Ovary (tissue), 10 donors: ENCODE measurements at places on chromosomes 2 and 18.

- no peak overlapping the region for H3K27ac ChIP-seq
- H3K36me3 ChIP-seq = no peaks in the 10 kb centered on the region
- H3K27me3 ChIP-seq = no peaks in the 10 kb centered on the region
- DNase-seq = no peak
- H3K4me1 ChIP-seq = no peaks in the 10 kb centered on the region
- no peak overlapping the region for H3K4me3 ChIP-seq
Measured at GRCh38 chr2:81304154-81304830, 999.7 kb upstream of the LRRTM1 start.

- H3K27ac ChIP-seq = no peak overlapping the region
- DNase-seq = no peak
- peaks cover 4% of the 10 kb centered on the region for H3K4me1 ChIP-seq
- no peak overlapping the region for H3K4me3 ChIP-seq
Measured at GRCh38 chr2:40101131-40101575, 322.1 kb upstream of the THUMPD2 start.

GRCh38 chr2:118168615-118169014 is 80.3 kb downstream of the INSIG2 start:
- H3K27me3 ChIP-seq = no peaks in the 10 kb centered on the region
- no peak overlapping the region for H3K27ac ChIP-seq
- H3K4me1 ChIP-seq = peaks cover 5% of the 10 kb centered on the region
- no peaks in the 10 kb centered on the region for H3K36me3 ChIP-seq
- DNase-seq = no peak
- H3K4me3 ChIP-seq = no peak overlapping the region

DNA sequence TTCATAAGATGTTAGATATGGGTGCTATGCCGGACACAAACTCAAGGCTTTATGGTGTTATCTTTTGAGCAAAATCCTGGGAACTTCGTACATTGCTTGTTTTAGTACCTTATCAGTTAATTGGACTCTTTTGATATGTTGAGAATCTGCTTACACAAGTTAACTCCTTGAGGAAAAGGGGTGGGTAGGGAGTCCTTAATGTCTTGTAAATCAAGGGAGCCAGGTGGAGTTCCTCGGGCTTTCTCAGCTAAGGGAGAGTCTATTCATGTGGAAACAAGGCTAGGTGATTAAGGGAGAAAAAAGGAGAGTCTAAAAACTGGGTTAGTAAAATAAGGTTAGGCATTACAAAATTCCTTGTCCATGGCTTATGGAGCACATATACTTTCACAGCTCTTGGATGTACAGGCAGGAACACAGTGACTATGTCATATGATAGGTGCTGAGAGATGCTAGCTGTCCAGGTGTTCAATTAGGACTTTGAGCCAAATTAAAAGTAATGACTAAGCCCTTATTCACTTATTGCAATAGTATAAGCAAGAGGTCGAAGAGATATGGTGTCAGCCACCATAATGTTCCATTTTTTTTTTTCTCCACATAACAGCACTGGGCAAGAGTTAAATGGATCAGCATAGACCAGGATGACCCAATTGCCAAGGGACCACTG is 59.5 kb upstream of the DYNAP start:
- DNase-seq = no peak
- H3K4me3 ChIP-seq = no peak overlapping the region
- no peaks in the 10 kb centered on the region for H3K4me1 ChIP-seq
- H3K27ac ChIP-seq = no peak overlapping the region

DNA sequence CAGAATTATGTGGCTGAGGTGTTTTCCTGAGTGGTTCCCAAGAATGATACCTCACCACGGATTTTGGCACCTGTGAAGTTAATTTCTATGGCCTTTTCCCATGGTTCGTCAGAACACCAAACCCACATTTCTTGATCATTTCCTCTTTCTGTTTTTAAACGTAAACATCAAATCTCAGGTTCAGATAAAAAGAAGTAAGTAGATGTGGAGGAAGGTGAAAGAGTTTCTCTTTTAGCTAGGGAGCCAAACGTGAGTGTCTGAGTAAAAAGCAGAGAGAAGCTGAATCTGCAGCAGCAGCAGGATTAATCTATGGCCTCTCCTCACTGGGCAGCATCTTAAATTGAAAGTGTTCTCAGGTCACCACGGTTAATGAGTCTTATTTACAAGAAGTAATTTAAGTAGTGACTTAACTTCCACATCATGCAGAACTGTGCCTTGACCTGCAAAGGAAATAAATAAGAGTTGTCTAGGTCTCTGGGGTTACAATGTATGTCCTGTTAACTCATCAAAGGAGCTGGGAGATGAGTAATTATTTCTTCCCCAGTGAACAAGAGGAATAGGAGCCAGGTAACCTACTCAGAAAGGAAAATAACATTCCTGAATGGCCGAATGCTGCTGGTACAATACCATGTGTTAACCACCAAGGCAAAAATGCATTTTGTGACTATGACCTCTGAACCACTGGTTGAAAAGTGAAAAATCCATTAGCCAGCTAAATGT is 139.6 kb upstream of the NETO1 start:
- no peak overlapping the region for H3K27ac ChIP-seq
- no peaks in the 10 kb centered on the region for H3K4me1 ChIP-seq
- H3K4me3 ChIP-seq = no peak overlapping the region
- no peaks in the 10 kb centered on the region for H3K27me3 ChIP-seq
- no peaks in the 10 kb centered on the region for H3K36me3 ChIP-seq

GRCh38 chr2:7801212-7801611 is 880.6 kb upstream of the ID2 start:
- no peaks in the 10 kb centered on the region for H3K36me3 ChIP-seq
- no peaks in the 10 kb centered on the region for H3K27me3 ChIP-seq
- DNase-seq = no peak
- no peak overlapping the region for H3K27ac ChIP-seq
- no peak overlapping the region for H3K4me3 ChIP-seq
- no peaks in the 10 kb centered on the region for H3K4me1 ChIP-seq

DNA sequence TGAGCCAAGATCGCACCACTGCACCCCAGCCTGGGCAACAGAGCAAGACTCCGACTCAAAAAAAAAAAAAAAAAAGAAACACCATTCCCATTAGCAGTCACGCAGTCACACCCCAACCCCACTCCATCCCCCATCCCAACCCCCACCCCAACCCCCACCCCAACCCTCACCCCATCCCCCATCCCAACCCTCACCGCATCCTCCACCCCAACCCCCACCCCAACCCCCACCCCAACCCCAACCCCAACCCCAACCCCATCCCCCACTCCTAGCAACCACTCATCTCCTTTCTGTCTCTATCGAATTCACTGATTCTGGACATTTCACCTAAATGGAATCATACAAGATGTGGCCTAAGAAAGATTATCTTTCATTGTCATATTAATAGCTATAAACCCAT is 25.9 kb upstream of the ATP9B start:
- H3K4me3 ChIP-seq = no peak overlapping the region
- no peaks in the 10 kb centered on the region for H3K27me3 ChIP-seq
- DNase-seq = no peak
- no peaks in the 10 kb centered on the region for H3K36me3 ChIP-seq
- H3K27ac ChIP-seq = no peak overlapping the region

GRCh38 chr2:159606287-159606686 is 10.1 kb downstream of the BAZ2B start:
- H3K36me3 ChIP-seq = no peaks in the 10 kb centered on the region
- H3K4me1 ChIP-seq = peaks cover 5% of the 10 kb centered on the region
- H3K4me3 ChIP-seq = no peak overlapping the region
- H3K27ac ChIP-seq = peak overlapping the region; percentile 65
- H3K27me3 ChIP-seq = no peaks in the 10 kb centered on the region

DNA sequence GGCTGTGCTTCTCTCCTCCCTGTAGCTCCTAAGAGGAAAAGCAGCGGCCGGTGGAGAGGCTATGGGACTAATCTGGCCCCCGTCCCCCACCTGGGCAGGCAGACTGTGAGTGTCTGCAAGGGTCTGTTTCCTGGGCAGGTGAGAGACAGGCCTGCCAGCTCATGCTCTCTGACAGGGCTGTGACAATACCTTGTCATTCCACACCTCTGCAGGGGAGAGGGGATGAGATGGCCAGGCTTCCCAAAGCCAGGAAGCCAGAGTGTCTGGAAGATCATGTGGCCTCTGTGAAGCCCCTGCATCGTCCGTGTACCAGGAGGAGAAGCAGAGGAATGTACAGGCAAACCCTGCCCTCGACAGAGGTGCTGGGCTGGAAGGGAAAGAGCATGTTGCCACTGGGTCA is 142.5 kb upstream of the GATA6 start:
- DNase-seq = no peak
- H3K27ac ChIP-seq = no peak overlapping the region

GRCh38 chr2:156331572-156332283 is 793 bp downstream of the NR4A2 start:
- H3K27me3 ChIP-seq = no peaks in the 10 kb centered on the region
- H3K27ac ChIP-seq = peak overlapping the region; percentile 100
- no peaks in the 10 kb centered on the region for H3K36me3 ChIP-seq

DNA sequence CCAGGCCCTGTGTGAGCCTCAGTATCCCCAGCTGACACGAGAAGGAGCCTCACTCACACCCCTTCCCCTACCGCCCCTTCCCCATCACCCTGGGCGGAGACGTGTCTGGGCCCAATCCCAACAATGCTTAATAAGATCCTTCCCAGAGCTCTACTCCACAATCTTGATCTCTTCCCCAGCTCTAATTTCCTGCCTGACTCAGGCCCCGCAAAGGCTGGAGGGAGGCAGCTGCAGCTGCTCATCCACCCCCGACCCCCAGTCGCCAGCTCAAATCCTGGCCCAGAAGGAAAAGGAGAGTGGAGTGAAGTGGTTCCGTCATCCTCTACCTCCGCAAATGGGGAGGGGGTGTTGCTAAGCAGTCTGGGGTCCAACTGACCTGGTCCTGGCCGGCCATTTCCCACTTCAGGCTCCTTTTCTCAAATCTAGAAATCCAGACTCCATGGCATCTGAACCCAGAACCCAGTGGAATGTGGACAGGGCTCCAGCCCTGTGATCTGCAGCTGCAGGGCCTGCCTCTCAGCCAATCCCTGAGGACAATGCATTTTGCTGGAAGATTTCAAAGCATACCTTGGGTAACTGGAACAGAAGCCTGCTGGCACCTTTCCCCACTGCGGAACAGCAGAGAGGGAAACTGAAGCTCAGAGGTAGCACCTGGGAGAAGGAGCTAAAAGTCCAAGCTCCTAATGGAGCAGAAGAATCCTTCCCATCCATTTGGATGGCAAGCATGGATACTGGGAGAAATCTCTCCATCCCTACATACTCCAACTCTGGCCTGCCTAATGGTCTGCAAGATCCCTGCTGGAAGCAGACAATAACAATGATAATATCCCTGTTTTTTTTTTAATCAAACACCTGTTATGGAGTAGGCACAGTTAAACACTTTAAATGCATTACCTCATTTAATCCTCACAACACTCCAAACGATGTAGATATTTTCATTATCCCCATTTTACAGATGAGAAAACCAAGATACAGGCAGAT is 5.6 kb upstream of the TNS1 start:
- no peak for DNase-seq
- peak overlapping the region; percentile 93 for H3K27ac ChIP-seq
- peaks cover 11% of the 10 kb centered on the region for H3K4me1 ChIP-seq
- H3K27me3 ChIP-seq = no peaks in the 10 kb centered on the region

DNA sequence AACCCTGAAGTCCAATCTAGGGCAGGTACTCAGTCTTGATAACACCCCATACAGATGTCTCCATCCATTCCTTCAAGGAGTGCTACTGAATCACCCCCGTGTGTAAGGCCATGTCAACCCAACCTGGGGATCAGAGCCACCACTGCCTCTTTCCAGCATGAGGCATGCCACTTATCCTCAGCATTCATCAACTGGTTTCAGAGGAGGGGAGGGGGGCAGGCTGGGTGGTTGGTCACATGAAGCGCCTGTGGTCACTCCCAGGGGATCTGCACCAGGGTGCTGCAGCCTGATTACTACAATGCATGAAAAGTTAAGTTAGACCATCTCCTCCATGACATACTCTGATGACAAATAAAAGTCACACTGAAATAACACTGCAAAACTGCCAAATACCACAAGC is 65.0 kb downstream of the UXS1 start:
- H3K27ac ChIP-seq = no peak overlapping the region
- no peaks in the 10 kb centered on the region for H3K27me3 ChIP-seq
- H3K4me1 ChIP-seq = no peaks in the 10 kb centered on the region
- no peak overlapping the region for H3K4me3 ChIP-seq

DNA sequence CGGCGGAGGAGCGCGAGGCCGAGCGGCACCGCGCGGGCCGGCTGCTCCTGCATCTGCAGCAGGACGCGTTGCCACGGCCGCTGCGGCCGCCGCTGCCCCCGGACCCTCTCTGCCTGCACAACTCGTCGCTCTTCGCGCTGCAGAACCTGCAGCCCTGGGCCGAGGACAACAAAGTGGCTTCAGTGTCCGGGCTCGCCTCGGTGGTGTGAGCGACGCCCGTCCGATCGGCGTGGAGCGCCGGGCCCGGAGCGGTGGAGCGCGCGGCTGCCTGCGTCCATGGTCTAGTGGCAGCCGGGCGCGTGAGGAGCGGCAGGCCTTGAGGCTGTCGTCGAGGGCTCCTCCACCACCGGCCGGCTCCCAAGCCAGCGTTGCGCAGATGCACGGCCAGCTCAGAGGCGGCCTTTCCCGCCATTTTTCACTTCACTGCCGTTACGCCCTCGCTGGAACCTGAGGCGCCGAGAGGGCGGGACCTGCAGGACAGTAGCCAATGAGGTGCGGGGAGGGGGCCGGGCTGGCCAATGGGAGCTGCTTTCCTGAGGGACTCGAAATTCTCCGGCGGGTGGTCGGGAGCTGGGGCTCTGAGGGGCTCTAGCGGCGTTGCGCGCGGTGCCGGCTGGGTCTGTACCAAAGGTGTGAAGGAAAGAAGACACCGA is 1.9 kb downstream of the TLX2 start:
- no peak for DNase-seq
- H3K4me1 ChIP-seq = peaks cover 3% of the 10 kb centered on the region
- no peak overlapping the region for H3K4me3 ChIP-seq
- no peak overlapping the region for H3K27ac ChIP-seq
- H3K36me3 ChIP-seq = no peaks in the 10 kb centered on the region

DNA sequence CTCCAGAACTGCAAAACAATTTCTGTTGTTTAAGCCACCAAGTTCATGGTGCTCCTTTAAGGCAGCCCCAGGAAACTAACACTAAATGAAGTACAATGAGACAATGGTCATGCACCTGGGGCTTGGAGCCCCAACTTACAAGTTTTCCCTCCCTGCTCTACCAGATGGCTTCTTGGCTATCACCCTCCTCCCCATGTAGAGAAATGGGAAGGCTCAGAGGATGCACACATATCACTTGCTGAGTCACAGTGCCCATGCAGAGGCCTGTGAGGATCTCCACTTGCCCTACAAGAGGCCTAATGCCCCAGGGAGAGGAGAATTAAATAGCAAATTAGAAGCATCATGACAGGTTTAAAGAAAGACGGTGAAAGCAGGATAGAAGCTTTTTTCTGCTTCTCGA is 270.9 kb downstream of the TTC32 start:
- no peaks in the 10 kb centered on the region for H3K36me3 ChIP-seq
- H3K4me3 ChIP-seq = no peak overlapping the region
- DNase-seq = no peak

DNA sequence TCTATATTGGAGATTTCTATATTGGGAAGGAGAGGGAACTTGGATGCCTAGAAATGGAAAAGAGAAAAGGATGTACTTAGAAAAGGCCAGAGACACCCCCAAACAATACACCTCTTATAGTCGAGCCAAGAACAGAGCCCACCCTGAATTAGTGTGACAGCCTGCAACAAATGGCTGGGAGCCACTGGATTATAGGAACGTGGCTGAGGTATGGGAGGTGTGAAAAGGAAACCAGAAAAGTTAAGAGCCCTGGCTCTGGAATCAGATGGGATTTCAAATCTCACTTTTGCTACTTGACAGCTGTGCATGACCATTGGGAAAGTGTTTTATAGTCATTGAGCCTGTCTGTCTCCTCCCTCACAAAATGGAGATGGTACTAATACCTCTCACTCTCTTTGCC is 394.0 kb downstream of the ZNF521 start:
- H3K36me3 ChIP-seq = no peaks in the 10 kb centered on the region
- no peaks in the 10 kb centered on the region for H3K4me1 ChIP-seq
- no peak for DNase-seq
- no peaks in the 10 kb centered on the region for H3K27me3 ChIP-seq
- H3K4me3 ChIP-seq = no peak overlapping the region
